ENCODE measurements at places on chromosomes 13 and 19.

DNA sequence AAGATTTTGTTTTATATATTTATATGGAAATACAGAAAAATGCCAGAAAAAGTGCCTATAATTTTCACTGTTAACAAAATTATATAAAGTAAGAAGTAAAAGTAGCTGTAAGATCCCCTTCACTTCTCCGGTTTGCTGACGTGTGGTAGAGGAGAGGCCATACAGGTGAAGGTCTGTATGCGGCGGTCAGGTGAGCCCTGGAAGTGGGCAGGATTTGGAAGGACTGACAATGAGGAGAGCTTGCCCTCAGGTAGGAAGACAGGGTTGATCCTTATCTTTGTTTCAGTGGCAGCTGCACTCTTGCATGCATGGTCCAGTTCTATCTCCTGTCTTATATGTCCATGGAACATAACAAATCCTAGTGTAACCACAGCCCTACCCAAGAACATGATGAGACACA, 16.9 kb upstream of the TFDP1 start:
- DNase-seq, result no peak

DNA sequence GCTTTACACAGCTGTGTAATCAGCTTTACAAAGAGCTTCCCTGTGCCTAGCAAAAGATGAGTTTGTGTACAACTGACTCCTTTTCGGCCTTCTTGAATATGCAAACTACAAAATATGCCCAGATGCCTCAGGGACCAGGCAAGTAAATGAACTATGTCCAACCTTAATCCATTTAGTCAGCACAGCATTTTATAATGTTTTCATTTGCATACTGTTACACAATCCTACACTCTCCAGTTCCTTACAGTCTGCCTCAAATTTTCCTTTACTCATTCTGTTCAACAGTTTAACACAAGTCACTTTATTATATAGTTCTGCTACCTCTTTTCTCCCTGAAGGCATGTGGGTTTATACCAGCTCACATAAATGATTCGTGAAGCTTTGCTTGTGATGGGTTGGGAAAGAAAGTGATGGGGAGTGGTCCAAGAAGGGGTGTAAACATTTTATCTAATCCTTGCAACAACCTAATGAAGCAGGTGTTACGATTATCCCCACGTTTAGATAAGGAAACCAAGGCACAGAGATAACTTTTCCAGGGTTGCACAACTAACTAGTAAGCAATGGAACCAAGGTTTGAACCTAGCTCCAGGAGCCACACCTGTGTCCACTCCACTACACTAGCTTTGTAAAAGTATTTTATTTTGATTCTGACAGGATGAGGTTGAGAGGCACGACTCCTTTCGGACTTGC, 3.3 kb upstream of the USP12 start:
- no peak for DNase-seq

GRCh38 chr19:44749292-44749691, 784 bp downstream of the BCL3 start:
- DNase-seq, result no peak

DNA sequence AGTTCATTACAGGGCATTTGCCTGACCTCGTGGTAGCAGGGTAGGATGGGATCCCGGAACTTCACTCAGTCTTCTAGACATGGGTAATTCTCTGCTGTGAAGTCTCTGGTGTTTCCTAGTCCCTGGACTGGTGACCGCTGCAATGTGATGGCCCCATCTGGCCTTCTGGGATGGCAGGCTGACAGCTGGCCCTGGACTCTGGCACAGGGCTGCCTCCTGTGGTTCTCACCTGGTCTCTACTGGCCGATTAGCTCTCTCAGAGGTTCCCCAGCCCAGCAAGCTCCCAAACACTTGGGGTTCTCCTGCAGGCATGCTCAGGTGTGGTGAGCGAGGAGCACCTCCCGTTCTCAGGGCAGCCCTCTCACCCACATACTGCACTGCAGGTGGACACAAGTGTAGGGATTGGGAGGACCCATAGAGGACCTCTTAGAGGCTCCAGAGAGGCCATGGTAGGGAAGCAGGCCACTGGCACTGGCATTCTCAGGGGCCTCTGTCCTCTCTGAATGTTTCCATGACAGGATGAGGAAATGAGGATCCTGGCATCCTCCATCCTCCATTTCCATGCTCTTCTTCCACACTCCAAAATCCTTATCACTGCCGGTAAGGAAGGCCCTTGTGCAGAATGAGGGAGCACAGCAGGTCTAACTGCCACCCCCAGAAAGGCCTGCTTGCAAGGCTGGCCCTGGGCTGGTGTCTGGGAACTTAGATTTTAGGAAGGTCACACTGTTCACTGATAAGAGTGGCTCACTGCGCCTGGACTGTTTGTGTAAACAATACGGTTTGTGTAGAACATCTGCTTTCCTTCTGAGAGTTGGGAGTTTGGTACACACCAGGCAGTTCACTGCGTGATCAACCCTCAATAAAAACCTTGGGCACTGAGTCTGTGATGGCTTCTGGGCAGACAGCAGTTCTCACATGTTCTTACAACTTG, 31.5 kb upstream of the FARP1 start:
- no peak for DNase-seq

GRCh38 chr13:43861863-43862262, 17.7 kb downstream of the CCDC122 start:
- DNase-seq, result no peak

DNA sequence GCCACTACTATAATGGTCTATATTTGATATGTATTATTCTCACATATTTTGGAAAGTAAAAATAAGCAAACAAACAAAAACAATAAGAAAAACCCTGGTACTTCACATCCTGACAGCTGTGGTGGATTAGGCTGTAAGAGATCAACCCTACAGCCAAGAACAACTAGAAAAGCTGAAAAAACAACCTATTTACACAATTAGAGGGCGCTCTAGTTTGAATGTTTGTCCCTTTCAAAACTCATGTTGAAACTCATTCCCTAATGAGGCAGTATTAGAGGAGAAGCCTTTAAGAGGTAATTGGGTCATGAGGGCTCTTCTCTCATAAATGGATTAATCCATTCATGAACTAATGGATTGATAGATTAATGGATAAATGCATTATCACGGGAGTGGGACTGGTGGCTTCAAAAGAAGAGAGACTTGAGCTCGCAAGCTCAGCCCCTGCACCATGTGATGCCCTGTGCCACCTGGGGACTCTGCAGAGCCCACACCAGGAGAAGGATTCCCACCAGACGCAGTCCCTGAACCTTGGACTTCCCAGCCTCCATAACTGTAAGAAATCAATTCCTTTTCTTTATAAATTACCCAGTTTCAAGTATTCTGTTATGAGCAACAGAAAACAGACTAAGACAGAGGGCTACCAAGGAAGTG, 733.9 kb upstream of the ARGLU1 start:
- DNase-seq, result no peak

DNA sequence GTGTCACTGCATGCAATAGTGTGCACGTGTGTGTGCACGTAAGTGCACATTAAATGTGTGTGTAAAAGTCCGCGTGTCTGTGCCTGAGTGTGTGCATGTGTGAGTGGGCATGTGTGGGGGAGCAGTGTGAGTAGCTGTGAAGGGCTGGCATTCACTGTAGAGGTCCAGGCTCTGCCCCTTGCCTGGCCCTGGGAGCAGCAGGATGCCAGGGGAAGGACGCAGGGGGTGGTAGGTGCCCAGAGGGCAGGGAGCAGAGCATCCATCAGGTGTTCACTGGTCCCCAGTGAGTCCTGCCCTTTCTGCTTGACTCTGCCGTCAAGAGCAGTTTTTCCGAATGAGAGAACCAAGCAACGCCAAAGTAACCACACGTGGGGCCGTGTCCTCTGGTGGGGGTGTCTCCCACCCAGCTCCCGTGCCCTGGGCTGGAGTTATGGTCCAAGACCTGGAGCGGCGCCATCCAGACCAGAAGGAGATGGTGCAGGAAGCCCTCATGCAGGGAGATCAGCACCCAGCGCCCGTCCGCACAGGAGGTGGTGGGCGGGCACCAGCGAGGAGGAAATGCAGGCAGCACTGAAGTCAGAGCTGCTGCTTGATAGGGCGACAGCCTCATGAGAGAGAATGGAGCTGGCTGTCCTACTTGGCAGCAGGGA, 68.5 kb downstream of the TEX29 start:
- no peak for DNase-seq

DNA sequence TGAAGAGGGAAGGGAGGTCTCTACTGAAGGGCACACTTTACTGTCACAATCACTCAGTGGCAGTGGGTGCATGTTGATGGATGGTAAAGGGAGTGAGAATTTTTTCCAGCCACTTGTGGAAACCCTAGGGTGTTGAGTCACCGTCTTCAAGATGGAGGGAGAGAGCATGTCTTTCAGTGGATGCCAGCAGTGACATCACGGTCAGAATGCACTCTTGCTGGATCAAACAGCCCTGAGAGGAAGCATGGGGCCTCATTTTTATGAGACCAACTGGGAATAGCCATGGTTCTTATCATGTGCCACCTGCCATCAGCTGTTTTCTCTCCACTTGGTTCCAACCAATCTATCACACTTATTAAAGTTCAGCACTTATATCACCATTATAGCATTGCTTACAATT, 182.5 kb downstream of the KCNRG start:
- no peak for DNase-seq

GRCh38 chr19:757811-758668, 7.1 kb downstream of the MISP start:
- DNase-seq, result no peak

DNA sequence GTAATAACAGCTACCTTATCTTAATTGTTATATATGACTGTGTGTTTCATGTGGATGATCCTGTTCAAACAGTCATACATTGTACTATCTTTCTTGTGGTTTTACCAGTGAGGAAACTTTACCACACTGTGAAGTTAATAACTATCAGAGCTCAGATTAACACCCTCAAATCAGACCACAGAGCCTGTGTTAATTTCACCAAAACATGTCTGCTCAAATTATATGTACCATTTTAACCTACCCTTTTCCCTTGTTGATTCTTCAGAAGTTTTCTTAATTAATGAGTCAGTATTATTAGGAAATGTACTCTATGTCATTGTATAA, 1.8 kb upstream of the ZNF331 start:
- DNase-seq, result no peak

DNA sequence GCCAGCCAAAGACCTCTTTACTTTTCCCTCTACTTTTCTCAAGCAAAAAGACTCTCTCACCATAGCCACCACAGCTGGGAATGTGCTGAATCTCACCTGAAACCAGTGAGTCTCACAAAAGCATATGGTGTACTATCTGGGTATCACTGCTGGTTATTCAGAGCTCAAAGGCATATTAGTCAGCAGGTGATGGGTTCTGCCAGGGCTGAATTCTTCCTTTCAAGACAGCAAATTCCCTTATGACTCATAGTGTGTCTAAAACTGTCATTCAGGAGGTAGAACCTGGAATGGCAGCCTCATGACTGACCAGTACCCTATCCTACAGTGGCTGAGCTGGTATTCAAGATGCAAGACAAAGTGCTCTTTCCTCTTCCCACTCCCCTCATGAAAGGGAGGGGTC, 2859.1 kb downstream of the PCDH9 start:
- no peak for DNase-seq

GRCh38 chr19:34725400-34725799, 8.6 kb upstream of the ZNF181 start:
- DNase-seq, result no peak
